ENCODE measurements at places on chromosomes 16 and 17. TPM values are rescaled to one million over a fixed set of nuclear protein-coding genes. Genes with fewer than 3 reads are reported as not detected.

GRCh38 chr17:39169101-39169500, 3.1 kb upstream of the ARL5C start:
- H3K4me1 ChIP-seq = peaks cover 15% of the 10 kb centered on the region
- no peak overlapping the region for H3K27ac ChIP-seq
- no peak overlapping the region for H3K4me3 ChIP-seq

GRCh38 chr16:25192096-25192495, 24.7 kb upstream of the AQP8 start:
- no peaks in the 10 kb centered on the region for H3K36me3 ChIP-seq
- H3K27ac ChIP-seq = no peak overlapping the region
- DNase-seq = no peak
- no peaks in the 10 kb centered on the region for H3K4me1 ChIP-seq
- H3K4me3 ChIP-seq = no peak overlapping the region
- H3K27me3 ChIP-seq = no peaks in the 10 kb centered on the region

HOXB1 gene
- total RNA-seq = not detected

GRCh38 chr17:38861399-38861843, 7.9 kb upstream of the RPL23 start:
- no peak overlapping the region for H3K27ac ChIP-seq
- no peaks in the 10 kb centered on the region for H3K27me3 ChIP-seq
- H3K4me3 ChIP-seq = no peak overlapping the region
- peaks cover 11% of the 10 kb centered on the region for H3K4me1 ChIP-seq
- H3K36me3 ChIP-seq = no peaks in the 10 kb centered on the region

DNA sequence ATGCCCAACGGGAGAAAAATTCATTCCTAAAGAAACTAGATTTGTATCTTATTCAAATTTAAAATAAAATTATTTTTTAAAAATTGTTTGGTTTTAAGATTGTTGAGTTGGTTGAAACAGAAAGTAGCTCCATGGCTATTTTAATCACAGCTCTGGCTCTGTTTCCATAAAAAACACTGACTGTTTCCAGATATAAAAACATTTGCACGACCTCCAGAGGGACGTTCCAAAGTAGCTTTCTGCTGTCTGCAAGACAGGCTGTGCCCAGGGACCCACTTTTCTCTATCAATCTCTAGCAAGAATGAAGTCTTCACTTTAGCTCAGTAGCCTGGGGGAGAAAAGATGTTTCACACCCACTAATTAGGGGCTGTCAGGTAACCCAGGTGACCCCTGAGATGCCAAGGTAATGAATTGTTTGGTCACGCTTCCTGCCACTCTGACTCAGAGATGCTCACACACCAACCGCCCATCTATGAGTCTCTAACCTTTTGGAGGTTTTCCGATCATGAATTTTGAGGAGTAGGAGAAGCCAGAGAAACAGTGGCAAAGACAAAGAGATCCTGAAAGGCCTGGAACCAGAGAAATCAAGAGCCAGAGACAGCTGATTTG, 220.1 kb upstream of the SOX9 start:
- H3K36me3 ChIP-seq = no peaks in the 10 kb centered on the region
- no peak overlapping the region for H3K4me3 ChIP-seq

SYNGR3 gene
- not detected for total RNA-seq

DNA sequence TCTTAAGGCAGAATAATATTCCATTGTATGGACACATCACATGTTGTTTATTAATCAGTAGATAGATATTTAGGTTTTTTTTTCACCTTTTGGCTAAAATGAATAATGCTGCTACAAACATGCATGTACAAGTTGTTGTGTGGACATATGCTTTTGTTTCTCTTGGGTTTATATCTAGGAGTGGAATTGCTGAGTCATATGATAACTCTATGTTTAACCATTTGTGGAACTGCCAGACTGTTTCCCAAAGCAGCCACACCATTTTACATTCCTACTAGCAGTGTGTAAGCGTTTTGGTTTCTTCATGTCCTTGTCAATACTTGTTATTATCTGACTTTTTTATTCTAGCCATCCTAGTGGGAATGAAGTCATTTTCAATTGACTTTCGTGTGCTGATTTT, 21.3 kb downstream of the CYLD start:
- DNase-seq = no peak
- H3K36me3 ChIP-seq = peaks cover 6% of the 10 kb centered on the region
- no peaks in the 10 kb centered on the region for H3K27me3 ChIP-seq
- H3K4me3 ChIP-seq = no peak overlapping the region
- no peaks in the 10 kb centered on the region for H3K4me1 ChIP-seq

- no peaks in the 10 kb centered on the region for H3K27me3 ChIP-seq
- H3K4me3 ChIP-seq = no peak overlapping the region
- DNase-seq = no peak
Measured at GRCh38 chr16:86063760-86064405, 164.9 kb downstream of the IRF8 start.

DNA sequence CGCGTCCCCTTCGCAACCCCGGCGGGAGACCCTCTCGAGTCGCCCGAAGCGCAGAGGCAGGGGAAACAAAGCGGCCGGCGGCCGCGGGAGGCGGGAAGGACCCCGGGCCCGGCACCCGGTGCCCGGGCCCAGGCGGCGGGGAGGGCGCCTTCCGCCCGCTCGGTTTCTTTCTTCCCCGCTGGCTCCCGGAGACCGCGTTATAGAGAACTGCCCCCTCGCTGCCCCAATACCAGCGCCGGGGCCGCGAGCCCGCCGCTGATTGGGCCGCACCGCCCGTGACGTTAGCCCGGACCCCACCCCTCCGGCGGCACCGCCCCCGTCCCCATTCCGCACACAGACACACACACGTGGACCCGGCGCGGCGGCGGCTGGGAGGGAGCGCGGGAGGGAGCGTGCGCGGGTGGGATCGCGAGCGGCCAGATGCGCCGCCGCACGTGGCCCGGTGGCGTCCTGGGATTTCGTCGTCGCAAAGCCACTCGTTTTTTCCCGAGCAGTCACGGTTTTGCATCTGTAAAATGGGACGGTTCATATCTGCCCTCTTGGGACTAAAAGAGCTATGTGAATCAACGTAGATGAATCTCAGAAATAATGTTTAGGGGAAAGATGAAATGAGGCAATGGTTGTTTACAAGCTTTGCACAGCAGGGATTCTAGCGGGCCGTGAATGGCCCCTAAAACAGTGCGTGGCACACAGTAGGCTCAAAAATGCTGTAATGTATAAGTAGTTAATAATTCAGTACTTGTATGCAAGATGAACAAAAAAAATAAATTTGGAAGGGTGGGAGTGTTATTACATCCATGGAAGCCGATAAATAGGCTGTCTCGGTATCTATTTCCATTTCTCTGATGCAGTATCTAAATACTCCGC, at the start of gene EPOP:
EPOP (minus strand) TSS at position 209 of the 867 bp plus-strand sequence. CDS start 462 bp downstream, outside the sequence.
- no peaks in the 10 kb centered on the region for H3K36me3 ChIP-seq
- peak within 1 kb of the TSS; percentile 53 for H3K4me3 ChIP-seq
- DNase-seq = peak; percentile 35
- peaks cover 15% of the 10 kb centered on the region for H3K4me1 ChIP-seq
- no peaks in the 10 kb centered on the region for H3K27me3 ChIP-seq

GRCh38 chr17:19004421-19005136, at the start of gene FAM83G:
Gene FAM83G, minus strand, starts transcription at chr17:19004764. Its CDS starts 723 bp downstream, at chr17:19004041.
- no peaks in the 10 kb centered on the region for H3K36me3 ChIP-seq
- H3K27ac ChIP-seq = peak within 1 kb of the TSS; percentile 93
- peak; percentile 15 for DNase-seq
- no peaks in the 10 kb centered on the region for H3K27me3 ChIP-seq

CNTD1 gene
- not detected for total RNA-seq

DNA sequence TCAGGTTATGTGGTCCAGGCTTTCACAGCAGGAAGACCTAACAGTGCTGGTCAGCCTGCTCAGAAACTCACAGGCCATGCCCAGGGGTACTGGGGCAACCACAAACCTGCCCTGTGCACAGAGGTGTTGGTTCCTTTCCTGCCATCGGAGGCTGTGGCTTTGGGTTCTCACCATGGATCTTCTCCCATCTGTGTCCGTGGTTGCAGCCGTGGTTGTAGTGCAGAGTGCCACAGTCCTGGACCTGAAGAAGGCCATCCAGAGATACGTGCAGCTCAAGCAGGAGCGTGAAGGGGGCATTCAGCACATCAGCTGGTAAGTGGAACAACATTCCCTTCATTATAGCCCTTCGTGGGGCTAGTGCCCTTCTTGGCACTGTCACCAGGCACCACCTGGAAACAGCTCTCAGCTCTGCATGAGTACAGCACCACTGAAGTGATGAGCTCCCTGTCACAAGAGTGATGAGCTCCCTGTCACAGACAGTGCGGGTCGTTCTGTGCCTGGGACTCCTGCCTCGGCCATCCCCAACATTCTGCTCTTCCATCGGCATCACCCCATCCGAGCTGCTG, 2.0 kb downstream of the SNRNP25 start:
- H3K27me3 ChIP-seq = no peaks in the 10 kb centered on the region
- H3K4me3 ChIP-seq = no peak overlapping the region
- DNase-seq = no peak
- peaks cover 12% of the 10 kb centered on the region for H3K4me1 ChIP-seq
- H3K27ac ChIP-seq = no peak overlapping the region
